ENCODE measurements at places on chromosomes 16 and 17.

DNA sequence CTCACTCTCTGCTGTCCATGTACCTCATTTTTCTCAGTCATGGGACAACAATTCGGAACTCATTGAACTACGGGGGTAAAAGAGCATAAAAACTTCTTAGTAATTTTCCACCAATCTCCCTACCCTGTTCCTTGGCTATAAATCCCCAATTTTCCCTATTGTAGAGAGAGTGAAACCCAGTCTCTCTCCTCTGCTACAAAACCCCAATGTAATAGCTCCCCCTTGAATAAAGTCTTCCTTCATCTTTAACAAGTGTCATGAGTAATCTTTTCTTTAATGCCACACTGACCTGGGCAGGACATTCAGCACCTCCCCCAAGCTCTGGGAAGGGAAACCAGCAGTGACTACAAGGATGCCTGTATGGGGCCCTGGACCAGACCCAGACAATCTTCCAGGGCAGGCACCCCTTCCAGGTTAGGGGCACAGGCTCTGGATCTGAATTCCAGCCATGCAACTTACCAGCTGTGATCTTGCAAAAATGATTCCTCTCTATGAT lies 10.2 kb upstream of the EIF1 start:
- DNase-seq: no peak

DNA sequence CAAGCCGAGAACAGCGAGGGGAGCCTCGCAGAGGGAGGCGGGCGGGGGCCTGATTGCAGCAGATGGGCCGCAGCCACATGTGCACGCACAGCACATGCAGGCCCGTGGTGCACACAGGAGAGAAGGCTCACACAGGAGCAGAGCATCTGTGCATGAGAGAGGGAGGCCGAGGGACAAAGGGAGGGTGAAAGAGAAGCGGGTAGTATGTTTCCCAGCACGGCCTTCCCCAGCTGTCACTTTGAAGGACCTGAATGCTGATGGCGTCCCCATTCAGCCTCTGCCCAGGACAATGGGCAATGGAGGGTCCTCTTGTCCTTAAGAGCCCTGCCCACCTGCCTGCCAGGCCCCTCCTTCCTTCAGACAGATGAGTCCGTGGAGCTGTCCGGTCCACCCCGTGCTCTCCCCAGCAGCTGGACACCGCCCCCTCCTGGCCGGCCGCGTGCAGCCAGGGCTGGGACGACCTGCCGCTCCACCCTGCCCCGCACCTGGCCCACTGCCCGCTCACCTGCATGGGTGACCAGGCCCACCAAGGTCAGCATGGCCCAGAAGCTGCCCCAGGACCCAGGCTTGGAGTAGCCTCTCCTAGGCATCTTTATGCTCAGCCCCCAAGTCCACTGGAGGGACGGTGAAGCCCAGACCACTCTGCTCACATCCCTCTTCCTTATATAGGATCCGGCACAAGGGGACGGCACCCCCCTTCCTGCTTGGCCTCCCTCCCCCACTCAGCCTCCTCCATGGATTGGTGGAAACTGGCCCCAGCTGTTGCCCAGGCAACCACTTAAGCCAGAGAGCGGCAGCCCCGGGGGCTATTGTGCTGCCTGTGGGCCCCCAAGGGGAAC lies at the start of gene BTBD17:
BTBD17 (minus strand) TSS at position 639 of the 839 bp plus-strand sequence; CDS start at position 590, 49 bp downstream.
- DNase-seq: peak; percentile 80

GRCh38 chr17:77427391-77427991 lies 286.7 kb downstream of the SEC14L1 start:
- DNase-seq: no peak

DNA sequence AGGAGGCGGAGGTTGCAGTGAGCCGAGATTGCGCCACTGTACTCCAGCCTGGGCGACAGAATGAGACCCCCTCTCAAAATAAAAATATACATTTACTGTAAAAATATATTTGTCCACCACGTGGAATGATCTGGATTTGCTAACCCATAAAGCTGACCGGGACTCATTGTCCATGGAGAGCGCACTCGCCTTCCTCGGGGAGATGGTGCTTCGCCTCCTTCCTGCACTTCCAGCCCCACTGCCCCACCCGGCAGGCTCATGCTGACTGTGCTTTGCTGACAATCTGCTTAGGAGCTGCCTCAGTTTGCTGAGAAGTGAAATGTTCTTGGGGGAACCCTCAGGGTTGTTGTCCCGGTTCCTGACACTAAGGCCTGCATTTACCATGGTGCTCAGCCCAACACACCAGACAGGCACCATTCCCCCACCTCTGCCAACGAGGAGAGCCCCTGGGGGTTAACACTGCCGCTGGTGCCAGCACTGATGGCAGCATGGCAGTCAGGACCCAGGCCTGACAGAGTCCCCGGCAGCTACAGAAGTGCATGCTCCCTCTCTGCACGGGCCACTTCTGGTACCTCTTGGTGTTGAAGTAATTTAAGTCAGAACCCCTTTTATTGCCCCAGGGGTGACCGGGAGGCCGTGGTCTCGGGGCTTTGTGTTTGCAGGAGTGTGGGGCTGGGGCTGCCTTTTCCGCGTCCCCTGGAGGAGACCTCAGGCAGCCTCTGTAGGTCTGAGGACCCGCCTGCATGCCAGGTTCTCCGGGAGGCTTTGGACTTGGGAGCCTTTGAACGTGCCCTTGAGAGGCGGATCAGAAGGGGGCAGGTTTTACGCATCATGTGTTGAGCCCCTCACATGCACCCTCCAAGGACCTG lies 2.5 kb downstream of the NUBP2 start:
- no peak for DNase-seq

DNA sequence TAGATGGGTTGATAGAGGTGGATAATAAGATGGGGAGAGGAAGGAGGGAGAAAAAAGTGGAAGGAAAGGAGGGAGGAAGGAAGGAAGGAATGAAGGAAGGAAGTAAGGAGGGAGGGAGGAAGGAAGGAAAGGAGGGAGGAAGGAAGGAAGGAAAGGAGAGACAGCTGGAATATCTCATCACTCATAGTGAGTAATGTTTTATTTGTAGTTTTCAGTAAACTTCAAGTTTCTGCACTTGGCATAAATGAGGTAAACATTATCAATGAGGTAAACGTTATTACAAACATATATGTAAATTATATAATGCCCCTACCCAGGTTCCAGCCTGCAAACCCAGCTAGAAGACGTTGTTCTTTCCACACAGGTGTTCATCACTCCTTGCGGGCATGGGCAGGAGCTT lies 89.8 kb upstream of the XYLT1 start:
- DNase-seq: no peak

DNA sequence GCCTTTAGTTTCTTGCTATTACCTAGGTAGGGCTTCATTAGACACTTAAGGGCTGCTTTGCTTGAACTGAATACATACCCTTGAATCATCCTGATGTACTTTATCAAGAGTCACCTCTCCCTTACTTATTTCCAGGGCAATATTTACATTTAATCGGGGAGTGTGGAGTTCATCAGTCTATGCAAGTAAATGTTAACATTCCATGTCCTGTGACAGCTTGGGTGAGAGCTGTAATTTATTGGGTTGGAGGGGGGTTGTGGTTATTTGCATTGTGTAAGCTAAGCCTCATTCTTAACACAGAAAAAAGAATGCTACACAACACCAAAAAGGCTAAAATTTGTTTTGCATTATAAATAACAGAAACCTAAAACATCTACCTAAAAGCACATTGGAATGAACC lies 16.7 kb downstream of the KCNJ16 start:
- no peak for DNase-seq

DNA sequence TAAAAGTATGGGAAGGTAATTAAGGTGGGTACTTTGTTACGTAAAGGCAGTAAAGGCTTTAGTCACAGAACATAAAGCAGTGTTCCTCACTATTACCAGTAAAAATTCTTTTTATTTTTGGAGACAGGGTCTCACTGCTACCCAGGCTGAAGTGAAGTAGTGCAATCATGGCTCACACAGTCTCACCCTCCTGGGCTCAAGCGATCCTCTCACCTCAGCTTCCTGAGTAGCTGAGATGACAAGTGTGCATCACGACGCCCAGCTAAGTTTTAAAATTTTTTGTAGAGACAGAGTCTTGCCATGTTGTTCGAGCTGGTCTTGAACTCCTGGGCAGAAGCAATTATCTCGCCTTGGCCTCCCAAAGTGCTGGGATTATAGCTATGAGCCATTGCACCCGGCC lies 80.5 kb downstream of the CREBBP start:
- no peak for DNase-seq

- DNase-seq: no peak
These were observed 211.3 kb downstream of the FOXL1 start for GRCh38 chr16:86789621-86790051.

- no peak for DNase-seq
These were observed 14.6 kb downstream of the KCTD2 start for GRCh38 chr17:75061618-75062017.

DNA sequence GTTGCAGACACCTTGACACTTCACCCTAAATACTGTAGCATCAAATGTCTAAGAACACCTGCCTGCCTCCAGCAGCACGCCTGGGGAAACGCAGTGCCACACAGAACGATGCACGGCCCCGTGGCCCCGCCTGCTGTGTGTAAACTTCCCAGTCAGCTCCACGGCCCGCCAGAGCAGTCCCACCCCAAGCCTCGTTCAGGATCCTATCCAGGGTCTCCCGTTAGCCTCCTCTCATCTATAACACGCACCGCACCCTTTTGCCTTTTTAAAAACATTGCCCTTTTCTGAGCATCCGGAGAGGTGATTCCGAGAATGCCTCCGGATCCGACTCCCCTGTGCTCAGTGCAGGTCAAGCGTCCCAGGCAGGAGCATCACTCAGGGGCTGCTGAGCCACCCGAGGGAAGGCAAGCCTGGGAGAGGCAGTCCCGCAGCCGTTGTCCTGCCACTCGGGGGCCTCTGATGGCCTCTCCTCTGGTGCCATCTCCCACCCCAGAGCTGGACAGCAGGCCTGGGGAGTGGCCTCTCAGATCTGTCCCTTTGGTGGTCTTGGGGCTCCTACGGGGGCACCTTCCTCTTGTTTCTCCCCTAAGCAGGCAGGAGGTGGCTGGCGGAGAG lies 37.9 kb upstream of the SLC38A10 start:
- no peak for DNase-seq

DNA sequence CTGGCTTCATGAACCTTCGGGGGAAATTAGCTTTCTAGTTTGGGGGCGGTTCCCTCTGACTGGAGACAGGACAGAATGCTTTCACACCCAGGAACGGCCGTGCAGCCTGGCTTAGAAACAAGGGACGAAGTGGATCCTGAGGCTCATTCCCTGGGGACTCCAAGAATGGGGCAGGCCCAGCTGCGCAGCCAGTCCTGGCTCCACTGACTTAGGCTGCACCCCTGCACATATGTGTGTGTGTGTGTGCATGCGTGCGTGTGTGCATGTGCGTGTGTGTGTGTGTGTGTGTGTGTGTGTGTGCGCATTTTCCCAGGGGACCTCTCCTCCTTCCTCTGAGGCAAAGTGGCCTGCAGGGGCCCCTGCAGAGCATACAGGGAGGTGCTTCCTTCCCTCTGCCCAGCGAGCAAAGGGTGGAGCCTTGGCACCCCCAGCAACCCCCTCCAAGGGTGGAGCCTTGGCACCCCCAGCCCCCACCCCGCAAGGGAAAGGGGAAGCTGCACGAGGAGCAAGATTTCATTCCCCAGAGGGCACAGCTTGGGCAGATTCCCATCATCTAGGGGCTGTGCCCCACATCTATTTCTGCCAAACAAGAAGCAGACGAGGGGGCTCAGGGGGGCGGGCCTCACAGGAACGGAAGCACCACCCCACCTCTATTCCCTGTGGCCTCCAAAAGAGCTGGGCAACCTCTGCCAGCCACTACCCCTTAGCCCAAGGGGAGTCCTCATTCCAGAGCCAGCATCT lies 97.6 kb upstream of the CBX4 start:
- DNase-seq: no peak

DNA sequence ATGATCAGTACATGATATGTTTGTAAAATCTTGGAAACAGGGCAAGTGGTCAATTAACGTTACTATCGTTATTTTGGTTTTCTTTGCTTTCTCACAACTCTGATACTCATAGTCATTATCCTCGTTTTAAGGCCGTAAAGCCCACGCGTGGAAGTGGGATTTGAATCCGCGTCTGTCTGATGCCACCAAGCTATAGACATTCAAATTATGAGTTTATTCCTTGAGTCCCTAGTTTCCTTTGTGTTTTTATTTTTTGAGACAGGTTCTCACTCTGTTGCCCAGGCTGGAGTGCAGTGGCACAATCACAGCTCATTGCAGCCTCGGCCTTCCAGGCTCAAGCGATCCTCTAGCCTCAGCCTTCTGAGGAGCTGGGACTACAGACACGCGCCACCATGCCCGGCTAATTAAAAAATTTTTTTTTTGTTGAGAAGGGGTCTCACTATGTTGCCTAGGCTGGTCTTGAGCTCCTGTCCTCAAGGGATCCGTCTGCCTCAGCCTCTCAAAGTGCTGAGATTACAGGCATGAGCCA lies 1.0 kb downstream of the DCTN5 start:
- DNase-seq: no peak

DNA sequence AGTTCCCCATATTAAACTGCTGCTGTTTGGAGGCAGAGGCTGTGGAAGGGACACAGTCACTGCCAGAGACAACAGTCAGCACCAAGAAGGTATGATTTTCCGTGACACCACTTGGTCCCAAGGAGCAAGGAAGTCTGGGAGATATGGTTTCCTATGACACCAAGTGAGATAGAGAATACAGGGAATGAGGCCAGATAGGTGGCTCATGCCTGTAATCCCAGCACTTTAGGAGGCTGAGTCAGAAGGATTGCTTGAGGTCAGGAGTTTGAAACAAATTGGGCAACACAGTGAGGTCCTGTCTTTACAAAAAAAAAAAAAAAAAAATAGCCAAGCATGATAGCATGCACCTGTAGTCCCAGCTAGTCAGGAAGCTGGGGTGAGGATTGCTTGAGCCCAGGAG lies 90.8 kb downstream of the ABCC12 start:
- no peak for DNase-seq

- peak; percentile 59 for DNase-seq
These were observed 13.4 kb upstream of the TMEM170A start for GRCh38 chr16:75477680-75478473.

DNA sequence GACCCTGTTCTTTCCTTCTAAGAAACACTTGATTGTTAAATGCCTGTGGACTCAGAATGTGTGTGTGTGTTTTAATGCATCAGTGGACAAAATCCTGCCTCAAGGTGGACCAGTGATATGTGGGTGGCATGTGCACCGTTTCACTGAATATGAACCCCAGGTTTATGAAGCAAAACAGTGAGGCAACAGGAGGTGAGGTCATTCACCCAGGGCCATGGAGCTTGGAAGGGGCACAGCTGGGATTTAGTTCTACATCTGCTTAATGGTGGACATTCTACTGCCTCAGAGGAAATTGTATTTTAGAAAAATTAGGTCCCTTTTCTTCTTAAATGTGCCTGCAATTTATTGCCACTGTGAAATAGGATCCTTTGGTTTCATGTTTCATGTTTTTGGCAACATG lies 549.5 kb upstream of the EEF2KMT start:
- no peak for DNase-seq

All from NCI-H1105 (cell line).